ENCODE measurements at places on chromosomes 13 and 19. TPM values are rescaled to one million over a fixed set of nuclear protein-coding genes. Genes with fewer than 3 reads are reported as not detected.

DNA sequence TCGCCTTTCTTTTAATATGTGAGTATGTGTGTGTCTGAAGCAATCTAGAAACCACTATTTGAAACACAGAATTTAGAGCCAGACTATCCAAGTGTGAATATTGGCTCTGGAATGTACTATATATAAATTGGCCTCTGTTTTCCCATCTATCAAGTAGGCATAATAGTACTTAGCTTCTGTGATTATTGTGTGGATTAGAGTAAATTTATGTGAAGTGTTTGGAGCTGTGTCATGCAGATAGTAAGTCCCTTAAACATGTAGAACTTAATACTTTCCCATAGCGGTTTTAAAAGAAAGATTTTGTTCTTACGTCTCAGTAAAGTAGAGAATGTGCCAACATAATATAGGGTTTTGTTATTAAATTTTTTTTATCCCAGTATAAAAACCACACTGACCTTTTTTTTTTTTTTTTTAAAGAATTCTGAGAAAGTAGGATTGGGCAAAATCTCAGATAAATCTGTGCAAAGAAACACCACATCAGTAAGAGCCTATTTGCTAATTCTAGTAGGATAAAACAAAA lies 432.3 kb downstream of the RFC3 start:
- DNase-seq, result no peak

DNA sequence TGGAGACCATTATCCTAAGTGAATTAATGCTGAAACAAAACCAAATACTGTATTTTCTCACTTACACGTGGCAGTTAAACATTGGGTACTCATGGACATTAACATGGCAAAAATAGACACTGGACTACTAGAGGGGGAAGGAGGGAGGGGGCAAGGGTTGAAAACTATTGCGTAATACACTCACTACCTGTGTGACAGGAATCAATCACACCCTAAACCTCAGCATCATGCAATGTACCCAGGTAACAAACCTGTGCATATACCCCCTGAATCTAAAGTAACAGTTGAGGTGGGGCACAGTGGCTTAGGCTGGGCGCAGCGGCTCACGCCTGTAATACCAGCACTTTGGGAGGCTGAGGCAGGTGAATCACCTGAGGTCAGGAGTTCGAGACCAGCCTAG lies 207.0 kb downstream of the TDRD3 start:
- no peak for DNase-seq

DNA sequence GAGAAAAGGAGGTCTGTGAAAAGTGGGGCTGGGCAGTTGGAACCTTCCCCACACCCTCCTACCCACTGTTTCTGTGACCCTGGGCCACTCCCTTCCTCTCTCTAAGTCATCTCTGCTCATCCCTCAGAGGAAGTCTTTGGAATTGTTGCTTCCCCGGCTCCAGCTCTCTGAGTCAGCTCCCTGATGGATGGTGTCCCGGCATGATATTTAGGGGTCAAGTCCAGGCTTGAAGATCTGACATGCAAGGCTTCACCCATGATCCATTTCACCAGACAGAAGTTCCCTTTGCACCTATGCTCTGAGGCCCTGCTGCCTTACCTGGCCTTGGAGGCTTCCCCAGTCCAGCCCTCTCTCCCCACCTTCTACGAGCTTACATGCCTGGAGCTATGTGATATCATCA lies 13.3 kb downstream of the EXOC3L2 start:
- no peak for DNase-seq

GRCh38 chr19:16861834-16862233 lies 27.0 kb upstream of the F2RL3 start:
- DNase-seq, result no peak

GRCh38 chr19:51926426-51926783 lies 867 bp upstream of the ZNF613 start:
- no peak for DNase-seq

Gene PLPPR2
- 71.9 TPM for total RNA-seq
